HFFc6 (cell line): ENCODE measurements at places on chromosomes 2 and 18. TPM values are rescaled to one million over a fixed set of nuclear protein-coding genes. Genes with fewer than 3 reads are reported as not detected.

DNA sequence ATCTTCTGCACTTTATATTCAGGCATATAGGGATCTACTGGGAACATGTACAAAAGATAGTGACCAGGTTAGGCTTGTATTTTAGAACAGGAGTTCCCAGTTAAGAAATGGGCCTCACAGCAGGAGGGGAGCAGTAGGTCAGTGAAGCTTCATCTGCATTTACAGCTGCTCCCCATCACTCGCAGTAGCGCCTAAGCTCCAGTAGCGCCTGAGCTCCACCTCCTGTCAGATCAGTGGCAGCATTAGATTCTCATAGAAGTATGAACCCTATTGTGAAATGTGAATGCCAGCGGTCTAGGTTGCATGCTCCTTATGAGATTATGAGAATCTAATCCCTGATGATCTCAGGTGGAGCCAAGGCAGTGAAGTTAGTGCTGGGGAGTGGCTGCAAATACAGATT, 224.4 kb upstream of the CYRIA start:
- DNase-seq: no peak

GRCh38 chr2:150030436-150031190, 443.0 kb upstream of the MMADHC start:
- DNase-seq: no peak

Gene TRIM43
- total RNA-seq: not detected in 3 replicates

Gene STK36
- 20.0 and 25.6 TPM in 2 replicates for total RNA-seq

DNA sequence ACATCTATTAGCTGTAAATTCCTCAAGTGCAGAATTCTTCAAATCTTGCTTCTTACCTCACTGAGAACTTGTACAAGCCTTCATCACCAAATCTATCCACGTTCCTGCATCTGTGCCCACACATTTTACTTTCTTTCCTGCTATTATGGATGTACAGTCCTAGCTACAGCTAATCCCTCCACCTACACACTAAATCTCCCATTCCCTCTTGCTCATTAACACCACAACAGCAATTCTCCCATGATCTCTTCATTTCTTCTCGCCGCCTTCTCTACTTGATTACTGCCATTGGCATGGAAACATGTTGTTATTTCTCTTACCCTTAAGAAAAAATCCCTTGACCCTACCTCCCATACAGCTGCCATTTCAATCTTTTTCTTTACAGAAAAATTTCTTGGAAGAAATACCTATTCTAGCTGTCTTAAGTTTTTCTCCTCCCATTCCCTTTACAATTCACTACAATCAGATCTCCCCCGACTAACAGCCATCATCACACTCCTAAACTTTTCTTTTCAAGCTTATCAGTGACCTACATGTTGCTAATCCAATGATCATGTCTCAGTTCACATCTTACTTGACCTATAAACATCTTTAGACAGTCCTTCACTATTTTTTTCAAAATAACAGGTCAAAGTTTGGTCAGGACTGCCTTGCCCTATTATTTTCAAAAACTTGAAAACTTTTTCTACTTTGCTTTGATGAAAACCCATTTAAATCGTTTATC, 41.0 kb downstream of the ROCK2 start:
- DNase-seq: no peak

DNA sequence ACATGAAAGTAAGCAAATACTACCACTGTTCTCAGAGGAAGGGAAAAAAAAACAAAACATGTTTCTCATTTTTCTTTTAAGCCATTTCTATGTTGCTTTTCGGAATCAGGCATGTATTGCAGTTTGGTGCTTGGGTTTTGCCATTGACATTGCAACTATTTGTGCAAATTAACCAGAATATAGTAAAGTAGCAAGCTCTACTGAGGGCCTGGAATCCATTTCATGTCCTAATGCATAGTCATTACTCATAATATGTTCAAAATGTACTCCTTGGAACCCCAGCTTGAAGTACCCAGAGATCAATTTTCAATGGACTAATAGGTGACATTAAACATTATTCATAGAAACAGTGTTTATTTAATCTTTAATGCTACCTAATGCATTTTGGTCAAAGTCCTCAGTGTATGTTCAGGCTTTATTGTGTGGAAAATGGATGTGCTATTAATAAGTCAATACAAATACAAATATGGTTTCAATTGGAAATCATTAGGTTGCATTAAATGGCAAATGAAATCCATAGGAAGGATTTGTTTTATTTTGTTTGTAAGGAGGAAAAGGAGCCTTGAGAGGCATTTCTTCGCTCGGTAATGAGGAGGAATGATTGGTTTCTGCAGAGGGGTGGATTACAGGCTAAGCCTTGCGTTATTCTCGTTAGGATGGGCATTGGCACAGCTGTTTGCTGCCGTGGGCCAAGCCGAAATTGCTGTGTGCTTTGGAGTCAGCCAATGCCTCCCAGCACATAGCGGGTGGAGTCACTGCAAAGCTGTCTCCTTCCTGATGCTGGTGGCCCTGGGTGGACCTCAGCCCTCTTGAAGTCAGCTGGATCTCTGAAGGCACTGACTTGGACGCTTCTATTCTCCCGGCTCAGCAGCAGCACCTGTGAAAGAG, 56.4 kb downstream of the MYCN start:
- no peak for DNase-seq

Gene LINC00305
- total RNA-seq: not detected in 3 replicates

Gene KCNS3
- total RNA-seq: 1.2 to 1.3 TPM (median 1.3 TPM) in 3 replicates

- DNase-seq: no peak
Measured at GRCh38 chr2:3598197-3598910, 3.4 kb downstream of the COLEC11 start.

DNA sequence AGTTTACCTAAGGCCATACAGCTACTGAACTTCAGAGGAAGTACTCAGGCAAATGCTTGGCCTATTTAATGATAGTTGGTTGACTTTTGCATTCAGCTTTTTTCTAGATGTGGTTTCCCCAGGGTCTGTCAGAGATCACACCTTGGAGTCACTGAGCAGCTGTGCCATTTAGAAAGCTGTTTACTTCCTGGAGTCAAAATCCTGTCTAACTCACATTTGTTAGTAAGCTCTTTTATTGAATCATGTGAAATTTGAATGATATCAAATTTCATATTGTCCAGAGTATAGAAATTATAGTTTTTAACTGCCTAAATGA, 7.6 kb upstream of the TRIB2 start:
- DNase-seq: no peak

Gene PDE11A
- 1.5 to 3.6 TPM (median 3.1 TPM) in 3 replicates for total RNA-seq

Gene ATP5F1A
- 446 to 496 TPM (median 484 TPM) in 3 replicates for total RNA-seq

DNA sequence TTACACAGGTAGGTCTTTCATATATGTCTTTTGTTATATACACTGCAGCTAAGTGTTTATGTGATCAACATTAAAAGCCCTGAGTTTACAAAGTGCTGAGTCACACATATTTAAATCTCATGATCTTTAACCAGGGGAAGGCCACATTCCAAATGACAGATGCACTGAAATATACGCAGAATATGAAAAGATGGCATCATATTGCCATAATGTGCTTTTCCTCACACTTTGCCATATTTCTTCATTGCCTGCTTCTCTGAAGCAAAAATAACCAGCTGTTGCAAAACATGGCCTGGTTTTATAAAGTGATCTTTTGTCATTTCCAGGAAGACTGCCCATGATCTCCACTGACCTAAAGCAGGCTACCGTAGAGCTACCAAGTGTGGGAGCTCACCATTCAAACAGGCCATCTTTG, 93.5 kb upstream of the MAPRE2 start:
- DNase-seq: peak; percentile 39

Gene SIX3
- total RNA-seq: not detected in 3 replicates

DNA sequence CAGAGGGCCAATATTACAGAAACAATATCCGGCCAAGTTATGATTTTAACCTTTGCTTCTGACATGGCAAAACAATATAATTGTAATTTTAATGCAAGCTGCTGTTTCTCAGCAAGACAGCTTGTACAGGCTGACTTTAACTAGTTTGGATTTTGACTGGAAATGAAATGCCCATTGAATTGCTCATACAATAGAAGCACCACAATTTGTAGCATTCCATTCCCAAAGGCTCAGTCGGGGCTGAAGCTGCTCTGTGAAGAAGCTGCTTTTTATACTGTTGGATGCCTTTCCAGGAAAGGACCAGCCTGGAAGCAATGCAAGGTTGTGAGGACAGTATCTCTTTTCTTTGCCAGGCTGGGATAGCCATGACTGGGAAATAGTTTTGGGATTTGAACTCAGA, 677.0 kb upstream of the FANCL start:
- peak; percentile 83 for DNase-seq

GRCh38 chr18:61225336-61225735, 107.9 kb upstream of the CDH20 start:
- DNase-seq: no peak

DNA sequence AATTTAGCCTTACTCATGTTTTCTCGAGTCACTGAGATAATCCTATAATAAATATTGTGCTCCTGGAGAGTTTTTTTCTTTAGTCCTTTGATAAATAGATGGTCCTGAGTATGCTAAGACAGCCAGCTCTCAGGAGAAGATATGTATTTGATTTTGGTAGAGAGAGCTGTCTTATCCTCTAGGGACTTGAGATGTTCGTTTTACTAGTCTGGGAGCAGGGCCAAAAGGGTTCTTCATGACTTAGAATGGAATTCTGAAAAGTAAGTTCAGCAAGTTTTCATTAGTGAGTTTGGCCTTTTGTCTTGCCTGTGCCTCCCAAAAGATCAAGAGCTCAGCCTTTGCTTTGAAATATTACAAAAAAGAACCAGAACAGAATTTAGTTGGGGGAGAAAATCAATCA, 246.7 kb downstream of the BABAM2 start:
- peak; percentile 64 for DNase-seq
